NCI-H748 treated with DMSO at 0.1 percent for 48 hours (cell line): ENCODE measurements at places on chromosomes 6 and 20.

GRCh38 chr20:25300496-25301170 is 52.7 kb downstream of the PYGB start:
- DNase-seq: no peak

DNA sequence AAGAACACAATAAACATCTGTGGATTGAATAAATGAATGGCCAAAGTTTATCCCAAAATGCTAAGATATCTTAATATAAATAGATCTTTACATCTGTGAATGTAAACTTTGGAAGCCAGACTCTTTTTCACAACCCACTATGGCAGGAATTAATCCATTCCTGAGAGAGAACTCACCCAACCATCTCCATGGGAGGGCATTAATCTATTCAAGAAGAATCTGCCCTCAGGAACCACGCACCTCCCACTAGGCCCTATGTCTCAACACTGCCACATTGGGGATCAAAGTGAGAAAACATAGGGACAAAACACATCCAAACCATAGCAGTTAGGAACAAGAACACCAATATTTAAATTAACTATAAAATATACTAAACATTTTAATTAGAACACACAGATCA is 3.4 kb downstream of the UBE3D start:
- no peak for DNase-seq

DNA sequence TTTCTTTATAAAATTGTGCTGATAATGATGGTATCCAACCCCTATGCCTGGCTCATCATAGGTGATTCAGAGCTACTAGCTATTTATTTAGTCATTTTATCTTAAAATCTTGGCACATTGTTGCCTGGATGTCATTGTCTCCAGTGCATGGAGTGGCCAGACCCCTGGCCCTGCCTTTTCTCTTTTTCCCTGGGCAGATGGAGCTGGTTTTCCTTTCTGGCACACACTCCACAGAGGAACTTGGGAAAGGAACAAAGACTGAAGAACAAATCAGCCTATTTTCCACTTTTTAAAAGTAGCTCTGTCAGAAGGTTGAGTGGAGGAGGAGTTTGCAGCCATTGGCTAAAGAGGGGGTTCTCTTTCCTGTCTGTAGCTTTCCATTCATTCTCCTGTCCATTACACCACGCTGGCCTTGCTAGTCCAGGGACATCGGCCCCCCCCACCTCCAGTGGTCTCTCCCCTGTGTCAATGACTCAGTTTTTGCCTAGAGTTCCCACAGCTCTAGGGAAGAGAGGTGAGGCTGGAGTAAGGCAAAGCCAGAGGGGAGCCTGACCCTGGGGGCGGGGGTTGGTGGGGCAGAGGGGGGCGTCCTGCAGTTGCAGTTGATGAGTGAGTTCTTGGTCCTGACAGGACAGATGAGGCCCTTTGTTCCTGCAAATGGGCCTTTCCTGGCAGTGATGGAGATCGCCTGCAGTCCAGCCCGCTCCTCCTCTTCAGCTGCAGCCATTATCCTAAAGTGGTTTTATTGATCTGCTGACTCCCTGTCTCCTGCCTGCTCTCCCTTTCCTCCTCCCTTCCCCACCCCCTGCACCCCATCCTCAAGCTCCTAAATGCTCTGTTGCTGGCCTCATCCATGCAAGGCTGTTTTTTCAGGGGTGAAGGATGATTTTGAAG is 774.5 kb downstream of the DHX35 start:
- DNase-seq: no peak

GRCh38 chr6:120871416-120872261 is 462.6 kb downstream of the TBC1D32 start:
- DNase-seq: no peak

GRCh38 chr6:133136177-133136880 is 104.8 kb upstream of the EYA4 start:
- DNase-seq: no peak

GRCh38 chr6:104460738-104461483 is 398.8 kb downstream of the HACE1 start:
- DNase-seq: no peak

- DNase-seq: no peak
Observed at GRCh38 chr6:160085713-160086505, 35.7 kb upstream of the SLC22A1 start.
